ENCODE measurements at places on chromosomes 1 and 21.

GRCh38 chr1:85297855-85298629, 21.6 kb upstream of the BCL10 start:
- no peak for DNase-seq

GRCh38 chr1:180918519-180918918, 5.8 kb downstream of the KIAA1614 start:
- DNase-seq = no peak

DNA sequence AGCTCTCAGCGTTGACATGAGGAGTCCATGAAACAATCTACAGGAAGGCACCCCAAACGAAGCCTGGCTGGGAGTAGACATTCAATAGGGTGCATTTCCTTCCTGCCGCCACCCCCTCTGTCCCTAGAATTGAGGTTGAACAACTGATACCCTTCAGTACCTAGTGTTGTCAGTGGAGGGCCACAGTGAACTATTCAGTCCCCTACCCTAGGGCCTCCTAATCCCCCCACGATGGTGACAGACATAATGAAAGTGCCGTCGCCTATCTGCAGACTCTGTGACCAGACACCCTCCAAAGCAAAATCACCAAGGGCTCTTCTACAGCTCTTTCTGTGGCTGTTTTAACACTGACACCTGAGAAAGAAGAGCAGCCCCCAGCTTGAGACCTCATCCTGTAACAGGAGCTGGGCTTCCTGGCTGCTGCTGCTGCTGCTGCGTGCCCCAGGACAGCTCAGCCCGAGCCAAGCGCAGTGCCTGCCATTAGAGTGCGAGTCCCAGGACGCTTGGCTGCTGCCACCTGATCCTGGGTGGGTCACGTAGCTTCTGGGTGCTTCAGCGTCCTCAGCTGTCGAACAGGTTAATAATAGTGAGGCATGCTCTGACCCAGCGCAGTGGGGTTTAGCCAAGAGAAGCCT, 183.0 kb downstream of the ZBTB18 start:
- no peak for DNase-seq

DNA sequence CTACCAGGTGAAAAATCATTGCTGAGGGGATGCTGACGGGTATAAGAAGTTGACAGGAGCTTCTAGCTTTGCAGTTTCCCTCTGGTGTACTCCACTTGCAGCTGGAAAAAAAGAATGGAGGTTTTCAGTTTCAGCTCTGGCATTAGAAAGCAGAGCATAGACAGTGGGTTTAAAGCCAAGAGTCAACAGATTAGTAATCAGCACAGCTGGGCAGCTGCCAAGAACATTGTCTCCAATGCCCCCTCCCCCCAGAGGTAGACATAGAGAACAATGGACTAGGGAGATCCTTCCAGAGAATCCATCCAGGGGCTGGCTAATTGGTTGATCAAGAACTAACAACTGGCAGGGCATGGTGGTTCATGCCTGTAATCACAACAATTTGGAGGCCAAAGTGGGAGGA, 10.1 kb upstream of the ZBTB8B start:
- DNase-seq = peak; percentile 5

- no peak for DNase-seq
These were observed 112.2 kb downstream of the NR5A2 start for GRCh38 chr1:200139661-200140250.

DNA sequence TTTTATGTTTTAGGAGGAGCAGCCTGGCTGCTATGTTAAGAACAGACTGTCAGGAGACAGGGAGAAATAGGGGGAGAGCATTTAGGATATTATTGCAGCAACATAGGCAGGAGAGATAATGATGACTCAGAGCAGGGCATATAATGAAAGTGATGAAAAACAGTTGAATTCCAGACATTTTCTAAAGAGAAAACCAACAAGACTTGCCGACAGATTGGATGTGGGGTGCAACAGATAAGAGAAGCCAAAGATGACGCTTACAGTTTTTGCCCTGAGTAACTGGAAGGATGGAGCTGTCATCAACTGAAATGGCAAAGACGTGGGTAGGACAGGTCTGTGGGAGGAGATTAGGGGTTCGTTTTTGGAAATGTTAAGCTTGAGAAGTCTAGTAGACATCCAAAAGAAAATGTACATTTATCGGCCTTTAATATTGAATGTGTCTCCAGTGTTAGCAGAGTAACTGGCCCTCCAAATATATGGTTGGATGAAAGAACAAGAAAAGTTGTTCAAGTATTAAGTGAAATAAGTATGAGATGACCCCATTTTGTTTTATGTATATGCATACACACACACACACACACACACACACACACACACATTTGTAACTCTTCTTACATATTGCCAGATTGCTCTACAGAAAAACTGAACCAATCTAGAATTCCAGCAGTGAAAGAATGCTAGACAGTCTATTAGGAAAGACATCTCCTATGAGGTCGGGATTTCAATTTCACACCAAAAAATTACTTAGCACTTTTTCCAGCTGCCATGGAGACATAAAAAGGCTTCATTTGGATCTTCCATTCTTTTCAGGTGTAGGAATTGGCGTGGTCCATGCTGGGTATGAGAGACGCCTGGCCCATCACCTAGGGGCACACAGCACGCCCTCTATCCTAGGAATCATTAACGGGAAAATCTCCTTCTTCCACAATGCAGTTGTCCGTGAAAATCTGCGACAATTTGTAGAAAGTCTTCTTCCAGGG, 17.2 kb downstream of the DNAJC16 start:
- no peak for DNase-seq

- DNase-seq = peak; percentile 13
These were observed 3.3 kb upstream of the B4GALT3 start for GRCh38 chr1:161180639-161181038.

DNA sequence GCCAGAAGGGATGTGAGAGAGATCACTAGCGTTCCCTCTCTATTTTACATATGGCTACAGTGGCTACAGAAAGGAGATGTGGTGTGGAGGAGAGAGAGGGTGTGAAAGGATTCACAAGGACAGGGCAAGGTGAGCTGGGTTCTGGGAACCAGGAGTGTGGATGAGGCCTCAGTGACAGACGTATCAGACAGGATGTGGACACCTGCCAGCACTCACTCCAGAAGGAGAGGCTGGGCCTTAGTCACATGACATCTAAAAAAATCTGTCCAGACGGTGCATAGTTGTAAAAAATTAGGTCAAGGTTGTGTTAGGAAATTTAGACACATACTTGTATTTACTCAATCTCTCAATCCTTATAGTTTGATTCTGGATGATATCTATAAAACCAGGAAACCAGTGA, 10.6 kb downstream of the TRIM67 start:
- DNase-seq = no peak

DNA sequence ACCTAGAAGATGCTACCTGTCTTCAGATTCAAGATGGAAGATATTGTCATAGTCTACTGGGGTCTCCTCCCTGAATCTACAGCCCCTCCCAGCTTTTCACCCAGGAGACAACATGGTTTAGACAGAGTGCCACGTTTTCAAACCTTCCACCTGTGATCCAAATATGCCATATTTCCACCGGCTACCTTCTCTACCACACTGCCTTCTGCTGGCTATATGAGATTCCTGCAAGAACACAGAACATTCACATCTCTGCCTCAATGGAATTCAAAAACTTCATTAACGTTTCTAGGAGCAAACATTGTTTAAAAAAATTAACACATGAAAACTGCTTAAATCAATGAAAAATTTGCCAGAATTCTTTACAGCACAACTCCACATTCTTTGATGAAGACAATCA, 12.9 kb upstream of the LELP1 start:
- DNase-seq = no peak

DNA sequence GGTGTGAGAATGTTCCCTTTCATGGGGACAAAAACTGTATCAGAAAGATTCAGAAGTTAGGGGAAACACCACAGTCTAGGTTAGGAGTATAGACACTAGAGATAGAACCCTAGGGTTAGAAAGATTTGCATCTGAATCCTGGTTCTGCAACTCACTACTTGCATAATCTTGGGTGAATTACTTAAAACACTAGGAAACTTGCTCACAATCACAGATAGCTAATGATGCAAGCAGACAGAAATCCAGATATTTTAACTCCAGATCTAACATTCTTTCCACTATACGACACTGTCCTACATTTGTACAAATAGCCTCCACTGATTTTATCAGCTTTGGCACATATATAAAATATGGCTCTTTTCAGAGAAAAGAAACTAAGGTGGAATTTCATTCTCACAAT, 30.8 kb upstream of the GLIS1 start:
- no peak for DNase-seq

GRCh38 chr1:152786077-152786476, at the start of gene LCE1E:
Gene LCE1E (plus strand): TSS chr1:152786257. CDS start chr1:152787300, 1,043 bp downstream.
- DNase-seq = no peak

GRCh38 chr1:19220991-19221390, 10.9 kb upstream of the UBR4 start:
- DNase-seq = no peak

DNA sequence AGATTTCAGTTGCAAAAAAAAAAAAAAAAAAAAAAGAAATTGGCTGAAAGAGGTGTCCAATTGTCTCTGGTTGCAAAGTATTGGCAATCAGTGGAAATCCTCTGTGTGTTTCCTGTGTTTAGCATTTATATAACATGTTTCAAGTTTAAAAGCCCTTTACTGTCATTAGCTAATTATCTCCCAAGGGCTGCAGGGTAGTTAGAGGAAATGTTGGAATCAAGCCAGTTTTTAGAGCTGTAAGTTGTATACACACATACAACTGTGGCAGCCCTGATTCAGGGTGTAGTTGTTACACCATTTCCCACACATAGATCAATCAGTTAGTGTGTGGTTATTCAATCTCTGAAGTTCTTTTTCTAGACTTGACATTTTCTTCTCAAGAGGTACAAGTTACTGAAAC, 8.9 kb upstream of the ZNF326 start:
- no peak for DNase-seq

DNA sequence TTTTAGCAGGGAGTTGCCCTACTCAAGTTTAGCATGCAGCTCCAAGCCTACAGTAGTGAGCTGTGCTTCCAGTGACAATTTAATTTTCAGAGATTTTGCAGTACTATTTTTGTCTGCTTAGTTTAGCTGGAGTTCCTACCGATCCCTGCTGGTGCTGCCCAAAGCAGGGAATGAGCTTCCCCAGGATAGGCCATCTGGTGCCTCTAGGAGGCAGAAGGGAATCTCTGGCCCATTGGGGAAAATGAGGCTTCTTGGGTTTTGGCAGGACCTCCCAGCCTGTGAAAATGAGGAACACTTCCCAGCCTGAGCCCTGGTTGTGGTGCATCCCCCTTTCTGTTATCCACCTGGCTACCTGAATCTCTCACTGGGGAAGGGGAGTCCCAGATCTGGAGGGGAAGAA, 149.2 kb downstream of the RASAL2 start:
- DNase-seq = no peak

DNA sequence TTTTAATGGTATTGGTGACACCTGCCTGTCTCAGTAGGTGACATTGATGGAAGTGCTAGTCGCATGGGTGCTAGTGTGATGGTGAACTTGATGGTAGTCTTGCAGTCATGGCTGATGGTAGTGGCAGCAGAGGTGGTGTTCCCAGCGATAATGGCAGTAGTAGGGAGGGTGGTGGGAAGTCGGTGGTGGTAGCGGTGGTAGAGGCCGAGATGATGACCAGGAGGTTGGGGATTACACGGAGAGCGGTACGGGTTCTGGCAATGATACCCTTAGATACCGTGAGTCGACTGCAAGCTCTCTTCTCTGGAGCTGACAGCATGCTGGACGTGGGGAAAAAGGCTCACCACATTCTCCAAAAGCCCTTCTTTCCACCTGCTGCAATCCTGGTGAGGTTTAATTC, 99.4 kb upstream of the SLC2A1 start:
- no peak for DNase-seq

- peak; percentile 58 for DNase-seq
These were observed 12.1 kb upstream of the NES start for GRCh38 chr1:156689035-156689952.

DNA sequence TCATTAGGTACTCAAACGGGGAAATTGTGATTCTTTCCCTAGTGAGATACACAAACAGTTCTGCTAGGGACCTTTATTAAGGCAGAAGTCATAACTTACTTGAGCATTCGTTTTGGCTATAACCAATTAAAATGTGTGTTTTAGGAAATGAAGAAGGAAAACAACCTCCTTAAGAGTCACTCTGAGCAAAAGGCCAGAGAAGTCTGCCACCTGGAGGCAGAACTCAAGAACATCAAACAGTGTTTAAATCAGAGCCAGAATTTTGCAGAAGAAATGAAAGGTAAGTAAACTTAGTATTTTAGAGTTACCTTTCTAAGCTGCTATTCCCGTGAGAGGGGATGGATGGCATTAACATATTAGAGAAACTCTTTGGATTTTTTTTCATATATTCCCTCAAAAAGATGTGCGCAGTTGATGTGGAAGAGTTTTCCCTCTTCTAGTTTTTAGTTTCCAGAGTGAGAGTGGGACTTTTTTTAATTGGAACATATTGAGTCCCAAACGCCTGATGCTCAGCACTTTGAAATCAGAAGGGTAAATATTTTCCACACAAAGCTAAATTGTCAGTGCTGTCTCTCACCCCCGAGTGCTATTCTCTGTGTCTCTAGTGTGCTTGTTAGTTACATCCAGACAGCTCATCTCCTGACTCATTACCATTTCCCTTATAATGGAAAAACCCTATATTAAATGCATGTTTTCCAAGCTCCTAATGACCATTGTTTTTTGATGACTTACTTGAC, 34.9 kb downstream of the CENPF start:
- DNase-seq = no peak

DNA sequence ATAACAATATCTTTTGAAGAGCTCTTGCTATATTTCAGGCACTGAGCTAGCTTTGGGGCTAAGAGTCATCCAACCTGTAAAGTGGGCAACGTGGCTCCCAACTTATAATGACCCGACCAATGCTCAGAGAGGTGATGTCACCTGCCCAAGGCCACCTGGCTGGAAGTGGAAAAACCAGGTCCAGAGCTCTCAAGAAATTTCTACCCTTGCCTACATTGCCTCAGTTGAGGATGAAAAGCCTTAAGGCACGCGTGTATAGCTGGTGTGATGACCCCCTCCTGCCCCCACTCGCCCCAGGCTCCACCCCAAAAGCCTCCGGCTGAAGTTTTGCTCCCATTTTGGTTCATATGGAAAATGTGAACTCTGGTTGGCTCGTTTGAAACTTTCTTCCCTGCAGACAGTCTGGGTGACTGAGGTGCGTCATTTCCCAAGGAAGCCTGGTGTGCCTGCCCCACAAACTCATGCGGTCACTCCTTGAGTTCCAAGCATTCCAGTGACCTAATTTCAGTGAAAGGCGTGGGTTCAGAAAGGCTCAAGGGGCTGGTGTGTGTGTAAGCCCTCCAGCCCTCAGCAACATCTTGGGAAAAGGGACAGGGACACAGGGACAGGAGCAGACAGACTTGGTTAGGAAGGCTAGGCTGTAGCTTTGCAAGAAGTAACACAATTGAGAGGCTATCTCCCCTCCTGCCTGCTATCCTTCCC, 20.5 kb downstream of the HTR1D start:
- no peak for DNase-seq

GRCh38 chr1:53090227-53091147, 28.5 kb downstream of the PODN start:
- no peak for DNase-seq

GRCh38 chr21:37532868-37533780, 166.6 kb downstream of the DYRK1A start:
- no peak for DNase-seq
